NCI-H82 (cell line): ENCODE measurements at places on chromosomes 7 and 10.

DNA sequence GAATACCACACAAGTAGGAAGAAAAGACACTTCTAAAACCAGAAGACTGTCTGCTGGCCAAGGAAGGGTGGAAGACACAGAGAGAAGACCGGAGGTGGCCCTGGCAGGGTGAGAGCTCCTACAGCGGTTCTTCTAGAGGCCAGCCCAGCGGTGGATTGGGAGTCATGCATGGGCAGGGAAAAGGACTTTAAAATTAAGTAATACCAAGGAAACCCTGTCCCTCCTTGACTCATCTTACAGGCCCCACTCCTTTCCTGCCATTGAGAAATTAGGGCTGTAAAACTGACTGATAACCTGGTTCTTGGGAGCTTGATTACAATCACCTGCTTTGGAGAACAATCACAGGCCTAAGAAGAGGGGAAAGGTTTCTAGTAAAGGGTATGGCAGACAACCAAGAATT is 16.1 kb downstream of the CALML3 start:
- no peak for DNase-seq

DNA sequence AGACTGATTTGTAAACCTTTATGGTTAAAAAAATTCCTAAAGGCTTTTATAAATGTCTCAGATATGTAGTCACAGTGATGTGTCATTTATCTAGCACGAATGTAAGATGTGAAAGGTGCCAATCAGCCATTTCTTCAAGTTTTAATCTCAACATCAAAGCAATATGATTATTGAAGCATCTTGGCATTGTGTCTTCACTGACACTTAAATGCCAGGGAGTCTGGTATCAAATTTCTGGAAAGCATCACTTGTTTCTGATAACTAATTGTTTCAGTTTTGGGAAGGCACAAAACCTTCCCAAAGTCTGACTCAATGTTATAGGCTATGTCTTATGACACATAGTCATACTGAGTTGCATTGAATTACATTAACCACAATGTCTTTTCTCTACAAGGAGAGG is 492.0 kb upstream of the CNTNAP2 start:
- no peak for DNase-seq

DNA sequence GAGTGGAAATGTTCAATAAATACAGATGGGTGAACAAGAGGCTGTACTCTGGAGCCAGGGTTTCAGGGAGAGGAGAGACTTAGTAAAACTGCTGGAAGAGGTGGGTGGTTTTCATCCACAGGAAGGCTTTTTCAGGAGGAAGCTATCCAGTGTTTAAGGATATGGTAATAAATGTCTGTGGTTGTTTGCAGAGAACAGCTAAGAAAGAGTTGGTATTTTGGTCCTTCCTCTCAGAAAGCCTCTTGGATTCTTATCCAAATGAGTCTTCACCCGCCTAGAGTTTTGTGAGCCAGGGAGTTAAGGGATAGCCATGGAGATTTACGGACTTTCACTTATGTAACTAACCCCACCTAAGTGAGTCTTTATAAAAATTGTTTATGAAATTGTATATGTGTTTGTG is 95.7 kb downstream of the GNAI1 start:
- no peak for DNase-seq

DNA sequence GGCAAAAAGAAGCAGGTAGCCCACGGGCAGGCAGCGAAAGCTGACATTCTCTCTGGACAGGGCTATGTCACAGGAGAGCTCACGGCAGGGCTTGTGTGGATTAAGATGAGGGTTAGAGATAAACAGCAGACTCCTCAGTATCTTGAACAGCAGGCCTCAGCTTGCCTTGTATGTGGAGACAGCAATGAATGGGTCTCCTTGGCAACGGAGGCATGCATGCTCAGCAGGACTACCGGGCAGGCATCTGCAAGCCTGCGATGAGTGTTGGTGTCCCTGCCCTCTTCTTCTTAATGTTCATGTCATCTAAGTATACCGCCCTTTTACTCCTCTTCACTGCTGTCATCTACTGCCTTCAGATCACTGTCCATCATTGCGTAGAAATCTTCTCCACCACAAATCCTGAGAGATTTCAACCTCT is 81.9 kb upstream of the C1GALT1 start:
- peak; percentile 68 for DNase-seq

DNA sequence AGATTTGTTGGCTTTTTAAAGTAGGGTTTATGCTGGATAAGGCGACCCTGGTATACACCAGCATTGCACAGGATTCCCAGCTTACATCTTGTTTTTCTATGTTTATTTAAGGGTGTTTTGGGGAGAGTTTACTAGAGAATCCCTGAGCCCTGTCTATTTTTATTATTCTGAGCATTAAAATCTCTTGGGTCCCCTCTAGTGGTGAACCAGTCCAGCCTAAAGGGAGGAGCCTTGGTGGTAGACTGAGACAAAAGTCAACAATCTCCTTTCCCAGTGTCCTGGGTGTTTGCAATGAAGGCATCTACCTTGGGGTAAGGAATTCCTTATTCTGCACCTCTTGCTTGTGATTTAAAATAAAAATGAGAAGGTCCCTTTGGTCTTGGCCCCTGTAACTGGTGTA is 38.2 kb downstream of the ANTXRL start:
- DNase-seq, result no peak

GRCh38 chr10:21750424-21750823 is 216.4 kb downstream of the MLLT10 start:
- DNase-seq, result peak; percentile 35

- DNase-seq, result peak; percentile 23
Measured at GRCh38 chr10:60820093-60820754, 41.9 kb downstream of the CDK1 start.

DNA sequence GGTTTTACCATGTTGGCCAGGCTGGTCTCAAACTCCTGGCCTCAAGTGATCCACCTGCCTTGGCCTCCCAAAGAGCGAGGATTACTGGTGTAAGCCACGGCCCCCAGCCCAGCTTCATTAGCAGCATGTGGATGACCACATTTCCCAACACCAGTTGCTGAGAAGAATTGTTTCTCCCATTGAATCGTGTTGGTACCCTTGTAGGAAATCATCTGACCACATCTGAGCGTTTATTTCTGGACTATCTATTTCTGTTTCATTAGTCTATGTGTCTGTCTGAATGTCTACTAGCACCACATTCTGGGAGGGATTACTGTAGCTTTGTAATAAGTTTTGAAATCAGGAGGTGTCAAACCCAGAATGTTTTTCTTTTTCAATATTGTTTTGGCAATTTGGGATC is 89.6 kb downstream of the LCOR start:
- no peak for DNase-seq

- no peak for DNase-seq
Measured at GRCh38 chr7:123604739-123605138, 3.1 kb downstream of the ASB15 start.

- DNase-seq, result peak; percentile 47
Measured at GRCh38 chr7:158646766-158647474, 57.7 kb downstream of the NCAPG2 start.
